ENCODE measurements at places on chromosomes 5 and 9. TPM values are rescaled to one million over a fixed set of nuclear protein-coding genes. Genes with fewer than 3 reads are reported as not detected.

Gene HTR1A
- not detected for total RNA-seq

Gene PRELID1
- total RNA-seq = 168 TPM

Gene PHPT1
- total RNA-seq = 44.4 TPM

Gene ESM1
- total RNA-seq = 212 TPM

Gene KCNIP1
- total RNA-seq = not detected

Gene NR6A1
- total RNA-seq = 1.3 TPM

Gene PHF2
- 11.5 TPM for total RNA-seq

Gene NTNG2
- total RNA-seq = 3.5 TPM

Gene LPCAT1
- 67.7 TPM for total RNA-seq

Gene FGF18
- total RNA-seq = 0.22 TPM

Gene GPRIN1
- 9.8 TPM for total RNA-seq

Gene PLPP1
- total RNA-seq = 53.0 TPM

Gene FAM200C
- total RNA-seq = 6.0 TPM

Gene TMEFF1
- 2.5 TPM for total RNA-seq

Gene SPATA31A5
- not detected for total RNA-seq

Gene SPATA31C2
- not detected for total RNA-seq

Gene SMIM27
- total RNA-seq = 6.1 TPM

Gene TMOD1
- total RNA-seq = 0.87 TPM

Gene BAAT
- total RNA-seq = under 0.01 TPM

Gene PDLIM4
- 107 TPM for total RNA-seq

Gene UBAP2
- total RNA-seq = 16.9 TPM

Gene LRRC14B
- not detected for total RNA-seq

Gene FAM78A
- total RNA-seq = 0.37 TPM

Gene RAI14
- 259 TPM for total RNA-seq

Gene ACOT12
- 0.37 TPM for total RNA-seq

Gene PCDHGB6
- 2.9 TPM for total RNA-seq

Gene PRRX2
- total RNA-seq = 2.0 TPM

Gene NRARP
- 0.12 TPM for total RNA-seq

Gene C5orf15
- 43.1 TPM for total RNA-seq

Gene PCDHB11
- under 0.01 TPM for total RNA-seq

Gene CMYA5
- total RNA-seq = 3.7 TPM
